Lung microvascular endothelial cell (primary cell): ENCODE measurements at places on chromosomes 13 and 19.

DNA sequence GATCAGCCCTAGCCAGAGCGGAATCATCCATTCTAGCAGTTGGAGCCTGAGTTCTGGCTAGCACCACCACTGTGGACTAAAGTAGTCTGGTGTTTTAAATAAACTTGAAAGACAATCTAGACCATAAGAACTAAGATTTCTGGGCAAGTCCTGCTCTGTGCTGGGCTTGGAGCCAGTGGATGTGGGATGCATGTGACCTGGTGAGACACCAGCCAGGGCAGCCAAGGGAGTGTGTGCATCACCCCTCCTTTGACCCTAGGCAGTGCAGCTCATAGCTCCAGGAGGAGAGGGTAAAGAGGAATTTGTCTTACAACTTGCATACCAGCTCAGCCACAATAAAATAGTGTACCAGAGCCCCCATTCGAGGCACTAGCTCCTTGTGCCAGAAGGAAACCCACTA, 21.0 kb downstream of the ITGBL1 start:
- DNase-seq = no peak

DNA sequence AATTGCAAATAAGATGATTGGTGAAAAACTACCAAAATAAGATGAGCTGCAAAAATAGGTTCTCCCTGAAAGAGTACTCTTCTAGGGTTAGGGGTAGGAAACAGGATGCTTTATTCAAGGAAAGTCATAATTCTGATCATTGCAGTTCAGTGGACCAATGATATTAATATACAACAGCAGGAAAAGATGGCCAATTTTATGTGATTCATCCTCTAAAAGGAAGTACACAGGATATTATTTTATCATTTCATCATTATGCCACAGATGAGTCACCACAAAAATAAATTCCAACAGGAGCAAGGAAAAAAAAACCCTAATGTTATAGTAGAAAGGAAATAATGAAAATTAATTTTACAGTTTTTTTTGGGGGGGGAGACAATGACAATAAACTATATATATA, 205.0 kb downstream of the NALCN start:
- peak; percentile 89 for DNase-seq

- DNase-seq = peak; percentile 49
Observed at GRCh38 chr19:10144361-10144760, 24.7 kb upstream of the EIF3G start.

GRCh38 chr19:31436121-31436776, 87.0 kb upstream of the TSHZ3 start:
- DNase-seq = no peak

GRCh38 chr19:45682908-45683307, 8.8 kb downstream of the SNRPD2 start:
- DNase-seq = no peak

DNA sequence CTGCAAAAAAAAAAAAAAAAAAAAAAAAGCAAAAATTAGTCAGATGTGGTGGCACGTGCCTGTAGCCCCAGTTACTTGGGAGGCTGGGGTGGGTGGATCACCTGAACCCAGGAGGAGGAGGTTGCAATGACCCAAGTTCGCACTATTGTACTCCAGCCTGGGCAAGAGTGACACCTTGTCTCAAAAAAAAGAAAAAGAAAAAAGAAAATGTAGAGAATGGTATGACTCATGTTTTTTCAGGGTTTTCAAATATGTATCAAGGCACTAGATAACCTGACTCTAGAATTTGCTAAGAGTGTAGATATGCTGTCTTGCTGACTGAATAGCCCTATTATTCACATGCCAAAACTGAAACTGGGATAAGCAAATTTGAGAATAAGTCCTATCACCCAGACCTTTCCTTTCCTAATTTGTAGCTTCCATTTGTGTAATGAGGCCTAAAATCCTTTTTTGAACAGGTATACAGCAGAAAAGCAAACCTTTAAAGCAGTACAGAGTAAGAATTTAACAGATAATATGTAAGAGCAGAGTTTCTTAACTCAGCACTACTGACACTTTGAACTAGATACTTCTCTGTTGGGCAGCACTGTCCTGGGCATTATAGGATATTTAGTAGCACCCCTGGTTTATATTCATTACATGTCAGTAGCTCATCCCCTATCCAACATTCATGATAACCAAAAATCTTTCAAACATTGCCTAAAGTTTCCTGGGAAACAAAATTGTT, 108.6 kb downstream of the ELF1 start:
- DNase-seq = no peak

- DNase-seq = no peak
Observed at GRCh38 chr13:97495678-97496077, 61.7 kb downstream of the RAP2A start.

GRCh38 chr19:38550376-38550775, 67.4 kb downstream of the MAP4K1 start:
- DNase-seq = no peak

DNA sequence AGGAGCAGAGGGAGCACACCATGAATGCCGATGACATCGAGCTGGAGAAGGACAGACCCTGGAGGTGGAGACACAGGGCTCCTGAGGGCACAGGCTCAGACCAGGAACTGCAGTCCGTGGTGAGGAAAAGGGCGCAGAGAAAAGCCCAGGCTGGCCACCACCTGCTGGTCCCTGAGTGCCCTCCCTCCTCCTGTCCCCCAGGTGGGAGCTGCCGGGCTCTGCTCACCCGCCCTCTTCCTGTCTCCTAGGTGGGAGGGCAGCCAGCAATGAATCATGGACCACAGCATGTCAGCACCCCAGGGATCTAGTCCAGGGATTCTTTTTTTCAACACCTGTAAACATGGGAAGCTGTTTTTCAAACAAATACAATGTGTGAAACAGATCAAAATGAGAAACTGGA, 94.6 kb upstream of the ARHGEF7 start:
- DNase-seq = no peak

GRCh38 chr13:27523346-27524073, 73.1 kb upstream of the MTIF3 start:
- no peak for DNase-seq

- no peak for DNase-seq
Observed at GRCh38 chr13:47004027-47004426, 107.2 kb upstream of the HTR2A start.

GRCh38 chr19:11300811-11301120, 4.8 kb downstream of the TSPAN16 start:
- DNase-seq = no peak

DNA sequence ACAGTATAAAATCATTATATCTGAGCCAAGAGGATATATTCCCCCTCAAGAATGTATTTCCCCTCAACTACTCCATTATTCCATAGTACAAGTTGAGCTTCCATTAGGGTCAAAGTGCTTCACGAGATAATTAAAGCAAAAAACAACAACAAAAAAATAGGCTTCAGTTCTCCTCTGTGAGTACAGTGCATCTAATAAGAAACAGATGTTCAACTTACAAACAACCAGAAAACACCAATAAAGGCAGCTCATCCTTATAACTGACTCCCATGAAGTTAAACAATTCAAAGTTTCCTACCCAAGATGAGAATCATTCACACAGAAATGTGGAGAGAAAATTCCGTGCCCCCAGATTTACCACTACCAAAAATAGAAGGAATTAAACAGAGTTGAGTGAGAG, 854.4 kb downstream of the PCDH9 start:
- DNase-seq = no peak

- no peak for DNase-seq
Observed at GRCh38 chr13:59495936-59496512, 667.7 kb downstream of the DIAPH3 start.

GRCh38 chr13:39867807-39868206, 212.3 kb downstream of the COG6 start:
- peak; percentile 8 for DNase-seq

- DNase-seq = no peak
Observed at GRCh38 chr13:75432045-75432444, 49.9 kb downstream of the TBC1D4 start.

DNA sequence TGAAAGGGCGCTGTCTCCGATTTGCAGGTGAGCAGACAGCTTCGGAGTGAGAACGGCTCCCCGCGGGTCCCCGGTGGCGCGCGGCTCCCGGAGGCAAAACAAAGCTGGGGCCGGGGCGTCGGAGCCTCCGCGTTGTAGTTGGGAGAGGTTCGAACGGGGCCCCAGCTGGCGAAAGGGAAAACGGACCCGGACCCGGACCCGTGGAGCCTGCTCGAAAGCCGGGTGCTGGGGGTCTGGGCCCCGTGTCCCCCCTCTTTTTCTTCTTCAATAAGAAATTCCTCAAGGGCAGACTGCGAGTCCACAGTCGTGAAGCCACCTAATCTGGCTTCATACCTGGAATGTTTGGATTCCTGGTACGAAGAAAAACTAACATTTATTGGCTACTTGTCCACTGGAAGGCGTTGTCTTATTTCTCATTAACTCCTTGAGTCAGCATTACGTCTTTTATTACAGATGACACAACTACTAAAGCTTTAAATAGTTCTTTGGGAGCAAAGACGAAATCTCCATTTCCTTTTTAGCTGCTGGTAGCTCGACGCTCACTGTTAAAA, 632 bp upstream of the MTIF3 start:
- DNase-seq = peak; percentile 39

GRCh38 chr13:73215823-73216222, 157.0 kb downstream of the KLF5 start:
- no peak for DNase-seq

- no peak for DNase-seq
Observed at GRCh38 chr13:30698488-30699005, 36.8 kb upstream of the ALOX5AP start.

DNA sequence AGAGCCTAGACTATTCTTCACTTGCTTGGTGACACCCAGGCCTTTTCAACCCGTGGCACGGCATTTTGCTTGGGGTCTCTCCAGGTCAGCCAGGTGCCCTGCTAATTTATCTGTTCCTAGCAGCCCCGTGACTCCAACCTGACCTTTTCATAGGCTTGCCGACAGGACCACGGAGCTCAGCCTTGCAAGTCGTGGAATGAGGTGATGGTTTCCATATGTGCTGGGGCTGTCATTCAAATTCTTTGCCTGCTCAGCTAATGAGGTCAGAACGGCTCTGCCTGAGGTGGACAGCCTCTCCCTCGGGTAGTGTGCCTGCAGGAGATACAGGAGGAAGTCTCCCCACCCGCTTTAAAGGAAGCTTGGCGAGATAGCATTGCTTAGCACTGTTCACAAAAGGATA, 61.0 kb downstream of the SHISA2 start:
- DNase-seq = no peak

GRCh38 chr13:78192716-78193115, 274.1 kb upstream of the EDNRB start:
- no peak for DNase-seq

- DNase-seq = no peak
Observed at GRCh38 chr19:3740431-3740830, 21.1 kb downstream of the APBA3 start.

DNA sequence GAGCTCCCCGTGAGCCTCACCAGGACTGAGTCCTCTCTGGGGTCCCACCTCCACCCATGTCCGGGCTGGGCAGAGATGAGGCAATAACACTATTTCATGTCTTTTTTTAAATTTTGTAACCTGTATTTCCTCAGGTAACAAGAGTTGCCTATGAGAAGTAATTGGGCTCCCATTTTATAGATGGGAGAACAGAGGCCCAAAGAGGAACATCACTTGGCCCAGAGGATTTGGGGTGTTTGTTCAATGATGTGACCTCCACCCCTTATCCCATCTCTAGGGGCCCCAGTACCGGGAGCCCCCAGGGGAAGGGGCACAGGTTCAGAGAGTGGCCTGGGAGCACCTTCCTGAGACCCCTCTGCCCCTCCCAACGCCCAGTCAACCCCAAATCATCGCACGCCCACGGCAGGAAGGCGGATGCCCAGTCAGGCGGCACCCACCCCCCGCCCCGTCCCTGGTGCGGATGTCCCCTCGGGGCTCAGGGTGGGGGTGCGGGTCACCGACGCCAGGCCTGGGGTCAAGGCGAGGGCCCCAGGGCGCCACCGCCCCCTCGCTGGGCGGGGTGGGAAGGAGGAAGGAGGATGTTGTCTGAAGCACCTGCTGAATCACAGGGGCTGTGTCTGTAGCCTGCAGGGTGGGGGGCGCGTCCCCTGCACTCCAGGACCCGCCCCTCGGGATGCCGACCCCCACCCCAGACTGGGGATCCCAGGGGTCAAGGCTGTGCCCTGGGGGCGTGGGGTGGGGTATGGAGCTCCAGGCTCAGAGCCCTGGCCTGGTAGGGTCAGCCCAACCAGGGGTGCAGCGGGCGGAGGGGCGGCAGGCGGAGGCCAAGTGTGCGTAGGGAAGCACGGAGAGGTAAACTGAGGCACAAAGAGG, 9.0 kb upstream of the CIRBP start:
- no peak for DNase-seq

DNA sequence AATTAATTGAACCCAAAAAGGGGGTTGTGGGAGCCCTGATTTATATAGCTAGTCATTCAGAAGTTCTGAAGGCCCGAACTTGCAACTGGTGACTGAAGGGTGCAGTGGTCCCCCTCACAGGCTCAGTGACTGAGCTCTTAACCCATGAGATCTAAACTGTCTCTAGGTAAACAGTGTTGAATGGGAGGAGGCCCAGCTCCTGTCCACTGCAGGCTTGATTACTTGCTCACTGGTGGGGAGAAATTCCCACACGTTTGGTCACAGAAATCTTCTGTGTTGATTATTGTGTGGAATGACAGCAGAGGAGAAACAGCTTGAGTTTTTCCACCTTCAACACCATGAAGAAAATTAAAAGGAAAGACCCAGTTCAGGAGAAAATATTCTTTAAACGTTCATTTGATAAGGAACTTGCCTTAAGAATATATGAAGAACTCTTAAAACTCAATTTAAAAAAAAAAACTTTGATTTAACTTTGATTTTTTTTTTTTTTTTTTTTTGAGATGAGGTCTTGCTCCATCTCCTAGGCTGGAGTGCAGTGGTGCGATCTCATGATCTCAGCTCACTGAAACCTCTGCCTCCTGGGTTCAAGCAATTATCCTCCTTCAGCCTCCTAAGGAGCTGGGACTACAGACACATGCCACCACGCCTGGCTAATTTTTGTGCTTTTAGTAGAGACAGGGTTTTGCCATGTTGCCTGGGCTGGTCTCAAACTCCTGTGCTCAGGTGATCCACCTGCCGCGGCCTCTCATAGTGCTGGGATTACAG, 249.3 kb downstream of the UQCRFS1 start:
- no peak for DNase-seq

DNA sequence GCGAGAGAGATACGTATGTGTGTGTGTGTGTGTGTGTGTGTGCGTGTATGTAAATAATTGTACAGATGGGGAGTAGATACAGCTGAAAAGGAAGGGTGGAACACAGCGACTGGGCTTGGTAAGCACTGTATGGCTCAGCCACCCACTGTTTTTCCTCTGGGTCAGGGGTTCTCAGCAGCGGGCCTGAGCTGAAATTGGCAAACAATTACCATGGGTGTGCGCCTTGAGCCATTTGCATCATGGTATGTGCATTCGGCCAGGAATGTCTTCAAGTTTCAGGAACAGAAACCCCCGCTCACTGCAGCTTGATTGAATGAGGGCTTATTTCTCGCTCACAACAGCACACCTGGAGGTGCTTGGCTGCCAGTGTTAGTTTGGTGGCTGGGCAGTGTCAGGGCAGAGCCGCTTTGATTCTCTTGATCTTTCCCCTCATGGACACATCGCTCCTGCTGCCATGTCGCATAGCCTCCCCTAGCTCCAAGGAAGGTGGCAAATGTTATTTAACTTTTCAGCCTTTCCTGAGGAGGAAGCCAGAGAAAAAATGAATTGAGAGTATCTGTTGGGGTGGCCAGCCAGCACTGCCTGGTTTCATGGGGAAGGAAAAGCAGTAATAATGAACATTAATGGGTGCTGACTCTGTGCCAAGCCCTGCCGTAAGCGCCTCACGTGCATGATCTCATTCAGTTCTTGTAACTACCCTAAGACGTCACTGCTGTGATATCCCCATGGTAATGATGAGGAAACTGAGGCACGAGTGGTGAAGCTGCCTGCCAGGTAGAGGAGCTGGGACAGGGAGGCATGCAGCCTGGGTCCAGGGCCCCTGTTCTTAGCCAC, 126.9 kb downstream of the SIPA1L3 start:
- DNase-seq = peak; percentile 66
